ENCODE measurements at places on chromosomes 5 and 9.

DNA sequence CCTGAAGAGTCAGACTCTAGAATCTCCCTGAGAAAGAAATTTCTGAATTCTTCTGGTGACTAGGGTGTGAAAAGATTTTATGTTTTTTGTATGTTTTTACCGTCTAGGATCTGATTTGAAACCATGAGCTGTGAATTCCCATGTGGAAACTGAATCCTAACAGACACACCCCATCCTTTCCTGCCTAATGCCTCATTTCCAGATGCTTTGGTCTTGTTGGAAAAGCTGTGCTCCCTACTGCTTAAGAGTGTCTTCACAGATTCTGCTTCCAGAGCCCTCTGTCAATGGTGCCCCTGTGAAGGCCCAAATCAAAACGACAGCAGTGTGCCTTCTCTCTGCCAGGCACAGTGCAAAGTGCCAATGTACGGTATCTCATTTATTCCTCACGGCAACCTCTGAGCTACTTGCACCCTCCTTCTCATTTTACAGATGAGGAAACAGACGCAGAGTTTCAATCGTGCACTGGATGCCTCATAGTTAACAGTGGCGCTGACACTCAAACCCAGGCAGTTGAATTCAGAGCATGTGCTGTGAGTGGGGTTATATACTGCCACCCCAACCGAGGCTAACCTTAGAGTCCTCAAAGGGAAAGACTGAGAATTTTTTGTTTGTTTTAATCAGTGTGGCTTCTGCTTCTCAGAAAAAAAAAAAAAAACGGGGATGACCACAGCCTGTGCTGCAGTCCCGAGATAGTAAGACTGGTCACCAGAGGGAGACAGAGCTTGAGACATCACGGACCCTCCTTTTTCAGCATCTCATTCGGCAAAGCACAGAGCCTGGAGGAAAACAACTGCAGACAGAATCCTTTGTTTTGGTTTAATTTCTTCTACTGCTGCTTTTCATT, 188.4 kb downstream of the SNCAIP start:
- DNase-seq, result no peak

DNA sequence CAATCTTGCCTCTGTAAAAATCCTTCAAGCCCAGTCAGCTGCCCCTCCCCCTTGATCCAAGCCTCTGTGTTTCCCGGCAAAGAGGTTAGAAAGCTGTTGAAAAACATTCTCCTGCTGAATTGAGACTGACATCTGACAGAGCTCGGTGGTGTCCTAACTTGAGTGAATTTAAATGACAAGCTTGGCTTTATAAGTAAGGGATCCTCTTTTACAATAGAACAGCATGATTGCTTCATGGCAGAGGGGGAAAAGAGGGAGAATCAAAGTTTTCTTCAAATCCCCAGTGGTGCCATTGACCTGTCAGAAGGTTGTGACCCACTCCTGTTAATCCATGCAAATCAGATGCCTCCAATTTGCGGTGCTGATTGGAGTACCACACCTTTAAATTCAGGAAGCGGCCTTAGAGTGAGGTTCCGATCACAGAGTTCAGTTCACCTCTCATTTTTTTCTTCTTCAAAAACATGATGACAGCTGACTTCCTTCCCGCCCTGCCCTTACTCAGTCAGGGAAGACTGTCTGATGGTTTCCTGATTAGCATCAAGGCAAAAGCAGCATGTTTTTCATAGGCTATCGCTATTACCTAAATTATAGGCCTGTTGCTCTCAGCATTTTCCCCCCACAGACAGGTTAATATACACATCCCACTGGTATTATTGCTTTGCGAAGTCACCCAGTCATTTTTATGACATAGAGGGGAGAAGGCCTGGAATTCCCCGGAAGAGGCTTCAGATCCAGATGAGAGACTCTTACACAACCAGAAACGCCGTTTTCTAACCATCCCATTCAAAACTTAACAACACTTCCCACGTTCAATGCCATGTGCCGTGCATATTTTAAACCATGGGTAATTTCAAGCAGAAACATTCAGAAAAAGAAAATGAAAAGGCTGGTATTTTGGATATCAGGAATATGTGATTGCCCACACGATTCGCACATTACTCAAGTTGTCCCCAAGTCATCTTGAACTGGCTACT, 141.4 kb downstream of the EBF1 start:
- DNase-seq, result no peak

DNA sequence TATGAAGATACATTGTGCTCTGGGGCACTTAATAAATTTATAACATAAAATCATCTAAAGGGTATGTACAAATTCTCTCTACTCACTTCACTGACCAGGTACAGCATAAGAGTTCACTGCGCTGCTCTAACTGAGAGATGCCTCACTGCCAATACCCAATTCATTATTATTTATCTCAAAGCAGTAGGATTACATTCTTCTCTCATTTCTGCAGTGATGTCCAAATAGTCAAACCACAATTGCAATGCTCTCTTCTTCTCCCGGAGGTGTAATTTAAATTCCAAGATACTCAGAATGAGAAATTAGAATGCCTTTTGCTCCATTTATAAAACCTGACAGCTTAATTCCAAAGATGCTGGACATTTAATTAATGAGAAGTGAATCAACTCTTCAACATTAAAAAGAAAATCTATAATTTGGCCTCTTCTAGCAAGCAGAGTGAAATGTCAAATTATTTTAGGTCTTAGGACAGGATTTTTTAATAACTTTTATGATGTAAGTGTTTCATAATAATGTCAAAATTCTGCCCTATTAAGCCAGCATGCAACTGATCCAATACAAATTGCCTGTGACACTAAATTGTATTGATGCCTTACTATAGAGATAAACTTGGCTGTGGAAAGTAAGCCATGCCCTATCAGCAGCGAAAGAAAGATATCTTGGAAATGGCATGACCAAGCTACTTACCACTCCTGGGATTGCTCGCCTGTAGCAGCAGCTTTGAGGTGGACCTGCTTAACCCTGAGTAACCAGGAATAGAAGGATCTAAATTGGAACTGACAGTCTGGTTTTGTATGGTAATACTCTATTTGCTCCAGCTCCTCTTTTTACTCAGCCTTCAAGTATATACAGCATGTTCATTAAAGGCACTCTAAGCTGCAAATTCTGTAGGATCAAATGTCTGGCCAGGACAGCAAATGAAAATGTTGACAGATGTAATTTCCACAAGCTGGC, 374.2 kb upstream of the TYRP1 start:
- no peak for DNase-seq

- no peak for DNase-seq
Measured at GRCh38 chr5:67297802-67298532, 101.4 kb upstream of the CD180 start.

- DNase-seq, result no peak
Measured at GRCh38 chr5:164497311-164498064, 992.1 kb downstream of the MAT2B start.

DNA sequence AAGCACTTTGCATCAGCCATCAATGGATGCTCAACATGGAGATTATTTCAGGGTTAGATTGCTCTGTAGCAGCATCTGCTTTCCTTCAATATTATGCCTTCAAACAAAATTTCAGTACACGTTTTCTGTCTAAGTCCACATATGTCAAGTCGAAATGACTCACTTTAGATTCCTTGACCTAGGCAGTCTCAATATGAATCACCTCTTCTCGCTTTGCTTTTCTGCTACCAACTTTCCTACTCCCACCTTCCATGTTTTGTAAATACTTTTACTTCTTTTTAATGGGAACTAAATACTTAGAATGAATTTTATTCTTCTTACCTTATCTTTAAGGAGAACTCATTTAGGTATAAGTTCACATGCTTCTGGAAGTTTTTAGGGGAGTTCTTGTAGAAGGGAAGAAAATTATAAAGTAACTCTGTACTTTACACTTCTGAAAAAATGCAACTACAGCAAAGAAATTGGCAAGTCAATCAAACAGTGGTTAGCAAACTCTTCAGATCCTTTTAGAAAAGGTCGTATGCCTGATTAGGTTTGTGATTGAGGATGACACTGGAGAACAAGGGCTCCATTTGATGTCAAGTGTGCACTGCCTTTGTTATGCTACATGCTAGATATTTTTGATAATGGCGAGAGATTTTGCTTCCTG, 478.5 kb upstream of the SMARCA2 start:
- no peak for DNase-seq

GRCh38 chr9:8649160-8649559, 849.6 kb upstream of the DMAC1 start:
- no peak for DNase-seq

DNA sequence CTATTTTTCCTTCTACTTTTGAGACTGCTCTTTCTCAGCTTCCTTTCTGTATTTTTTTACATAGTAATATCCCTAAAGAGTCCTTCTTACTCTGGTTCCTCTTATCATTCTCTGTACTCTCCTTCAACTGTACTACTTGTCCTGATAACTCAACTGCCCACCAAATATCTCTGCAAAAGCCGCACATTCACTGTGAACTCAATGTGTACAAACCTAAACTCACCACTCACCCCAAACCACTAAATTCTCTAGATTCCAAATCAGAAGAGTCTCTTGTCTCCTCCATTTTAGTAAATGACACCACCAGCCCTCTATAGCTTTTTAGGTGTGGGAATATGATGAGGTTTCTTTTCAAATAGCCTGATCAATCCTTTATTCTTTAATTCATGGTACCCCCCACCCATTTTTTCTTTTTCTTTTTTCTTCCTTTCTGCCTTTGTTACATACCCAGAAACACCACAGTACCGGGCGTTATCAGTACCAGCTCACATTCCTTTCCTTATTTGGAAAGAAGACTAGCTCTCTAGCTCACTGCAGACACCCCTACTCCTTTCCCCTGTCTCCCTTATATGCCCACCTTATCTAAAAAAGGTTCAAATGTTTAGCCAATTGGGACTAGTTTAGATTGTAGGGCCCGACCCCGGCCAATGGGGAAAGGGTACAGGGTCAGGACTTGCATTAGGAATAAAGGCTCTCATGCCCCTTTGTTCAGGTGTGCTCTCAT, 63.1 kb upstream of the RANBP6 start:
- no peak for DNase-seq

- no peak for DNase-seq
Measured at GRCh38 chr9:22457448-22457847, 10.8 kb downstream of the DMRTA1 start.

GRCh38 chr5:108111736-108112135, 270.2 kb downstream of the FBXL17 start:
- no peak for DNase-seq

DNA sequence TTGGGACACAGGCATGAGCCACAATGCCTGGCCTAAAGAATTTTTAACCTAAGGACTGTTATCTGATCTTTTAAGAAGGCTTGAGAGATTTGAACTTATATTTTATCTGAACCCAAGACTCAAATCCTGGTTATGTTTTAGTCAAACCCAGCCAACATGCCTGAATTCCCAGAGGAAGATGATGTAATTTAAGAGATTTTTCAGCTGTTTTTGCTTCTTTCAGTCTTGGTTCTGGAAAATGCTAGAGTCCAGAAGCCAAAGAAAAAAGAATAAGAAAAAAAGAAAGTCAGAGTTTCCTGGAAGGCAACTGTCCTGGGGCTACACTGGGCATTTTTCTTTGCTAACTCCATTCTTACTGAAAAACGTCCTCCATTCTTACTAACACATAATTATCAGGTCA, 85.8 kb downstream of the SNX18 start:
- no peak for DNase-seq

DNA sequence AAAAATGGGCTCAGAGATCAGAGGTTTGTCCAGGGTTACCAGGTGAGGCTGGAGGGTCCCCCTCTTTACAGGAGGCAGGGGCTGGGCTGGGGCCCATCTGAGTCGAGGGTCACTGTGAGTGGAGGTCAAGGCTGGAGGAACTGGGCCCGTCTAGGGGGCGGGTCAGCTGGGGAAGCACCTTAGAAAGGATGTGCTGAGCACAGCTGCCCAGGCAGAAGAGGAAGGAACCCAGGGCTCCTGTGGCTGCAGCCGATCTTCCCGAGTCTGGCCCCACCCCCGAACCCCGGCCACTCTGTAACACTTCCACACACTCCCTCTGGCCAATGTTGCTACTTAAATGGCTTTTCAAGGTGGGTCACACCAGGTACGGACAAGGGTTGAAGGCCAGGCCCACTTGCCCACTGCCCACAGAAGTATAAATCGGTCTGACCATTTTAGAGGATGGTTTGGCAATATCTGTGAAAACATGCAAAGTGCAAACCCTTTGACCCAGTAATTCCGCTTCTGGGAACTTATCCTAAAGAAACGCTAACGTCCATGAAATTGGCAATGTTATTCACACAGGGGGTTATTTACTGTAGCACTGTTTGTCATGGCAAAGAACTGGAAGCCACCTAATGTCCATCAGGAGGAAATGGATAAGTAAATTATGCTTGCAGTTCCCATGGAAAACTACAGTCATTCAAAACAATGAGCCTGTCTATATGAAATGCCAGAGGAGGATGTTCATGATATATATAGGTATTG, 30.5 kb upstream of the EEIG1 start:
- DNase-seq, result no peak

DNA sequence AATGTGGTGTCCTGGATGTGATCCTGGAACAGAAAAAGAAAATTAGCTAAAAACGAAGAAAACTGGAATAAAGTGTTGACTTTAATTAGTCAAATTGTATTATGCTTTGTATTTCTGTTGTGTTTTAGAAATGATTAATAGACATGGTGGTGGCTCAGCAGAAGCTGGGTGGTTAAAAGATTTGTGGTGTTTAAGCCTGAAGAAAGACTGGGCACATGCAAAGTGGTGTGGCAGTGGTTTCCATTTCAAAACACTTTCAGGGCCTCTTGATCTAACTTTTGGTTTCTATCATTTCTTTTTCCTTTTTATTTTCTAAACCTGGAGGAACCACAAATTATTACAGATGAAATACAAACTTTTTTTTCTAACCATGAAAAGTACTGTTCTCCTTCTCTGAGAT, 44.1 kb downstream of the ADGRV1 start:
- no peak for DNase-seq

GRCh38 chr5:88644676-88645075, 238.3 kb downstream of the MEF2C start:
- DNase-seq, result no peak

DNA sequence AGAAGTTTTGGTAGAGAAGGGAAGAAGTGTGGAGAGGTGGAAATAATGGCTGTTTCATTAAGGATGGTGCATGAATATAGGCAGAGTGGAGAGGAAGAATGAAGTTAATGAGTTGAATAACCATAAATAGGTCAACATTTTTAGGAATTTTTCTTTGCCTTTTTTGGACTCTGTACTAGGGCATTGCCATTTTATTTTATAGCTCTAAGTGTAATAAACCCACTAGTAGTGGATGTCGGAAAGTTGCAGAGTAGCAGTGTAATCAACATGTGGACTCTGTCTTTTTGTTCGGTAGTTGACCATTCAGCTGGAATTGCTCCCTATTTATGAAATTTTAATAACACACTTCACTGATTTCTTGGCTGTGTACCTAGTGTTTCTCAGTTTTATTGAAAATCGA, 199.1 kb downstream of the WDR70 start:
- no peak for DNase-seq

DNA sequence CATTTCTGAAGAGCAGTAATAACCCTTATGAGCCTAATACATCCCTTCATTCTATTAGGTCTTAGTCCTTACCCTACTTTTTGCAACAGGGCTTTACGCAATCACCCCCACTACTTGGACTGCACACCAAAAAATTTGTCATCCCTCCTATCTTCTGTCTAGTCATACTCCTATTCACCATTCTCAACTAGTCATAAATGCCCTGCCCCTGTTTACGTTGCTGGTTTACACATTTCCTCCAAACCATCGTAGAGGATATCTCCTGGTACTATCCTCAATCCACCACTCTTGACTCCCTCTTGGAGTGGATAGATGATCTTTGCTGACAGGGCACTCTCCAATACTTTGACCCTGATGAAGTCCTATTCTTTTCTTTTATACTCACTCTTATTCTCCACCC, 98.2 kb upstream of the CCNG1 start:
- DNase-seq, result no peak

GRCh38 chr5:6910950-6911349, 197.7 kb downstream of the TENT4A start:
- no peak for DNase-seq
